ENCODE measurements at places on chromosomes 2 and 18.

- no peak for DNase-seq
Measured at GRCh38 chr2:11410101-11410500, 55.9 kb downstream of the E2F6 start.

GRCh38 chr2:189002079-189002478 is 27.9 kb downstream of the COL3A1 start:
- peak; percentile 60 for DNase-seq

- DNase-seq: no peak
Measured at GRCh38 chr2:26678035-26678434, 14.5 kb upstream of the KCNK3 start.

DNA sequence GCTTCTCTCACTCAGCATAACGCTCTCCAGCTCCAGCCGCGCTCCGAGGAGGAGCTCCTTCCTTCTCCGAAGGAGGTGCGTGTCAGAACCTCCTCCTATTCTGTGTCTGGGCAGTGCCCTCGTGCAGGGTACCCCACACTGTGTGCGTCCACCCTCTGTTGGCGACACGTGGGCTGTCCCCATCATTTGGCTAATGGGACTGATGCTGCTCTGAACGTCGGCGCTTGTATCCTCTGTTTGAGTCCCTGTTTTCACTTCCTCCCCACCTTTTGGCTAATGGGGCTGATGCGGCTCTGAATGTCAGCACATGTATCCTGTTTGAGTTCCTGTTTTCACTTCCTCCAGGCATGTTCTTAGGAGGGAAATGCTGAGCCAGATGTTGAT is 22.2 kb downstream of the KCNG2 start:
- no peak for DNase-seq

DNA sequence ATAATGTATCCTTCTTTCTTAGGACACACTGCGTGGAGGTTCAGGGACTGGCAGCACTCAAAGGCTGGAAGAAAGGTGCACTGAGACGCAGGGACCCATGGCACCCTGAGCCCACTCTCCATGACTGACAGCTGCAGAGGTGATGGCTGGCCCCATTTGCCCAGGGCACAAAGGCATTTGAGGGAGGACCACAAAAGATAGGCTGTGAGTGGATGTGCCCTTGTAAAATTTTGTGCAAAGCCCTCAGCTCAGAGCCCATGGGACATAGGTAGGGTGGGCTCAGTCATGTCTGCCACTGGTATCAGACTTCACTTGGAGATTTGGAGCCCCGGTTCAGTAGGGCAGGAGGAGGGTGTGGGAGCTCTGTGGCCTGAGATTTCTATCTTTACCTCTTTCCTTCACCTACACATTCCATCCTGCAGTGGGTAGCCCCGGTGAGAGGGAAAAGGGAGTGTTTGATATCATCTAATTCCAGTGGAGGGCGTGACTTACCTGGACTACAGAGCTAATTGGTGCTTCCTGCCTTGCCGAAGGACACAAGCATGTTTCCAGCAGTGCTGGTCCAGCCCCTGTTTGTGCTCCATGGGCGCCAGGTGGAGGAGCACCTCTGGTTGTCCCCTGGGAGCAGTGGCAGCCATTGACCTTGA is 312.2 kb downstream of the EN1 start:
- no peak for DNase-seq

GRCh38 chr2:40653829-40654228 is 201.9 kb upstream of the SLC8A1 start:
- DNase-seq: no peak

- no peak for DNase-seq
Measured at GRCh38 chr2:207695293-207695692, 16.1 kb upstream of the CCNYL1 start.

DNA sequence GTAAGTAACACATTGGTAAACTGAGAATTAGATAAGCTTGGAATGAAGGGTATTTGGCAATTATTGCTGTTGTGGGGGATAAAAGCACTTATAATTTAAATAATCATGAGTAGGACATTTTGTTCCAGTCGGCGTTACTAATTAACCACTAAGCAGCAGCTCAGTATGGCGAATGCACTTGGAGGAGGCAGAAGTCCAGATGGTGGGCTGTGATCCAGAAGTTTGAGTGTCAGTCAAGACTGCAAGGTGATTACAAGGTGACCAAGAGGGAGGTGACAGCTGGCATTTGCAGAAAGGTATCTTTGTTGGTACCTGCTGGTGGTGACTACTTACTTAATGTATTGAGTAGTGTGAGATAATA is 643.6 kb upstream of the FAM98A start:
- no peak for DNase-seq

DNA sequence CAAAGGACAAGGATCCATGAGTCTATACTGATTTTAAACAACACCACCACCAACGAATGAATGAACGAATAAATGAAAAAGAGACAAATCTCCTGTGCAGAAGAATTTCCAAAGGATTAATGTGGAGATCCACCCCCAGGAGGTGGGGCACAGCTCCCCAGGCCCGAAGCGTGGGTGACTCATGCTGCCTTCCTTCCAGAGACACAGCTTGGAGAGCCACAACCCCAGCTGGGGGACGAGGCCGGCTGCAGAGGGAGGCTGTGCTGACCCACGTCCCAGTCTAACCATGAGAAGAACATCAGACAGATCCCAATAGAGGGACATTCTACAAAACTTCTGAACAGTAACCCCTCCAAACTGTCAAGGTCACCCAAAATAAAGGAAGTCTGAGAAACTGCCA is 557.3 kb upstream of the SALL3 start:
- no peak for DNase-seq

GRCh38 chr18:67463829-67464228 is 52.7 kb downstream of the DSEL start:
- DNase-seq: no peak

DNA sequence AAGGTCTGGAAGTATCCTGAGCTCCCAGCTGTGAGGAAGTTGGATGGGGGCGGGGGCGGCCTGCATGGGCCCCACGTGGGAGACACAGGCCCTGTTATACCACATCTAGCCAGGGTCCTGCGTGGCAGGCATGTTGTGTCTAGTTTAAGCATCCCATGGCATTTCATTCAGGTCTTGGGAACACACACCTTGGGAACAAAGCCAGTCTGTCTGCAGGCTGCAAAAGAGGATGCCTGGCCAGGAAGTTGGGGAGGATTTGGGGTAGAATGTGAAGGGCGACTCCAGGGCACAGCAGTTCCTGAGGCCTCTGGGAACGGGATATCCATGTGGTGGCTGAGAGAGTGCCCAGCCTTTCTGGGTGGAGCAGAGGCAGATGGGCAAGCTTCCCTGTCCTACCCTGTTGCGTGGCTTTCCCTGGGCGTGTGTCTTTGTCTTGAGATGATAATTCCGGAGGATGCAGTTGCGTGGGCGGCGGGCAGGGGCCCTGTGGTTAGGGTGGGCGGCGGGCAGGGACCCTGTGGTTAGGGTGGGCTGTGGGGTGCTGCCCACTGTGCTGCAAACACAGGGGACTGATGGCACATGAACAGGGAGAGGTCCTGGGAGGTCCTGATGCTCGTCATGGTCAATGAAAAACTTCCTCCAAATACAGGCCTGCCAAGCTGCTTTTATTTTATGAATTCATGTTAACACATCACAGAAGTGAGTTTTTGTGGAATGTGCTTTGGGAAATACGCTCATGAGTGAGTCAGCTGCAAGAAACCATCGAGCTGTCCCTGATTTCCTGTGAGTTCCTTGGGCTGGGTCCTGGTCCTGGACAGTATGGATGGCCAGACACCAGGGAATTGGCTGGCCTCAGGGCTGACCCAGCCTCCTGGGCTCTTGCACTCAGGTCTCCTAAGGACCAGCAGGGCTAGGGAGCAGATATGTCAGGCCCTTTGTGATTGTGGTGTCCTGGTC is 90.0 kb upstream of the HS6ST1 start:
- peak; percentile 41 for DNase-seq

GRCh38 chr2:180219491-180219890 is 212.4 kb upstream of the CWC22 start:
- no peak for DNase-seq

- DNase-seq: no peak
Measured at GRCh38 chr2:24586955-24587354, 95.9 kb downstream of the NCOA1 start.

GRCh38 chr18:73461780-73462059 is 593.9 kb upstream of the NETO1 start:
- no peak for DNase-seq

DNA sequence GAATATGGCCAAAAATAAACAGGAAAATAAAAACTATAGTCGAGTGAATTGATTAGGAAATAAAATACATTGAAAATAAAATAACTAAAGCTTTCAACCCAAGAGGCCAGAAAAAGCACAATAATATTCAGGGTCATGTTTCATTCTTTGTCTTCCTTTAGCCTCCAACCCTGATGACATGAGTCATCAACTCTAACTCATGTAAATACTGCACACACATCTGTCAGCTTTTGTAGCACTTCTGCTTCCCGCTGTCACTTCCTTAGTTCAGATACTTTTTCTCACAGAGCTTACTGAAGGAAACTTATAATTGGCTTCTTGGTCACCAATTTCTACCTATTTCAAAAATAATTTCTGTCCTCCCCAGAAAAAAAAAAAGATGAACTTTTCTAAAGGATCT is 112.8 kb downstream of the UPP2 start:
- peak; percentile 29 for DNase-seq

DNA sequence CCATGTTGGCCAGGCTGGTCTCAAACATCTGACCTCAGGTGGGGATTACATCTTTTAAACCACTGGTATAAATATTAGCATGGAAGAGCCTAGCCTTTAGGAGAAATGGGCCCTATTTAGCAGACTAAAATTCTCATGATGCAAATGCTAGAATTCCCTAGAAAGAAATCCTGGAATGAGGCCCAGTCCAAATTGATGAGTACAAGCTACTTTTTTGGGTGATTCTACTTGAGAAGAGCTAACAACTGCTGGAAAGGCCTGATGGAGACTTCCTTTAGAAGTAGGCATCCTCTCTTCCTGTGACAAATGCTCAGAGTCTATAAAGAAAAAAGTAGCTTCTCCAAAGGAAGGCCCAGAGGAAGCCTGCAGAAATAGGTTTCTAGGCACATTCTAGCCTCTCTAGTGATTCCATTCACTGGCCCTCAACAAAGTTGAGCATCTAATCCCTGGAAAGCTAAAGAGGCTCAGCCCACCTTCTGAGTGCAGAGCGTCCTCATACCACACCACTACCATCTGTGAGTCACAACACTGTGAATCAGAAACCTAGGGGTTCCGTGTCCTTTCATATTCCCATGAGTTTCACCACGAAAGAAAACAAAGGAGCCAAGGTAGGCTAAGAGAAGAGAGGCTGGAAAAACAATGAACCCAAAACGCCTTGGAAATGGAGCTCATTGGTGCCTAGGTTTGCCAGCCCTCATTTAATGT is 183.1 kb downstream of the C1D start:
- DNase-seq: peak; percentile 33

GRCh38 chr2:221228214-221228769 is 343.8 kb downstream of the EPHA4 start:
- no peak for DNase-seq

- no peak for DNase-seq
Measured at GRCh38 chr2:138962686-138963085, 182.5 kb upstream of the NXPH2 start.

GRCh38 chr2:68812251-68812650 is 58.9 kb downstream of the BMP10 start:
- DNase-seq: no peak

DNA sequence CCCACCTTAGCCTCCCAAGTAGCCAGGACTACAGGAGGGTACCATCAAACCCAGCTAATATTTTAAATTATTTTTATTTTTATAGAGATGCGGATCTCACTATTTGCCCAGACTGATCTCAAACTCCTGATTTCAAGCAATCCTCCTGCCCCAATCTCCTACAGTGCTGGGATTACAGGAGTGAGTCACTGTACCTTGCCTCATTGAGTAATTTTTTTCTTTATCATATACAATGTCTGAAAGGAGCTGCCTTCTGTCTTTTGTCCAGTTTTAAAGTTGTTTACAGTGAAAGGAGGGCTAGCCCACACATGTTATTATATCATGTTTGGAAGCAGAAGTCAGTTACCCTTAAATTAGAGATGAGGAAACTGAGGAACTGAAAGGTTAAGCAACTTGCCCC is 32.5 kb downstream of the PRKRA start:
- DNase-seq: no peak

DNA sequence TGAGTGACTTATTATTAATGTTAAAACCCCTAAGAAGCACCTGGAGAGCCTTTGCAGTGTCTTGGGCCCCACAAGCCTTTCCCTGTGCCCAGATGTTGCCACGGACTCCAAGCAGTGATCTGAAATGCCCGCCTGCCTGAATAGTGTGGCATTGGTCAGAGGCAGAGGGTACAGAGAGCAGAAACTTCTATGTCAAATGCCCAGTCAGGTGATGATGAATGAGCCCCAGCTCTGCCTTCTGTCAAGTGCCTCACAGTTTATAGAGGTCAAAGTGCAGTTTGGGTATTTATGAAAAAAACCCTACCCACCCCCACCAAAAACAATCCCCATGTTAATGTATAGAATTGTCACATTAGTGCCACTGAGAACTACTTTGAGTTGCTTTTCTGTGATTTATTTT is 170.0 kb upstream of the SIX3 start:
- DNase-seq: no peak

Data from HTR-8/SVneo (cell line).